ENCODE measurements at places on chromosomes 11 and 22. TPM values are rescaled to one million over a fixed set of nuclear protein-coding genes. Genes with fewer than 3 reads are reported as not detected.

The KRTAP5-1 gene
- total RNA-seq = not detected

The NXPE1 gene
- total RNA-seq = not detected

The NELL1 gene
- not detected for total RNA-seq

The MPPED2 gene
- total RNA-seq = 1.6 TPM
